ENCODE measurements at places on chromosomes 1 and 21.

DNA sequence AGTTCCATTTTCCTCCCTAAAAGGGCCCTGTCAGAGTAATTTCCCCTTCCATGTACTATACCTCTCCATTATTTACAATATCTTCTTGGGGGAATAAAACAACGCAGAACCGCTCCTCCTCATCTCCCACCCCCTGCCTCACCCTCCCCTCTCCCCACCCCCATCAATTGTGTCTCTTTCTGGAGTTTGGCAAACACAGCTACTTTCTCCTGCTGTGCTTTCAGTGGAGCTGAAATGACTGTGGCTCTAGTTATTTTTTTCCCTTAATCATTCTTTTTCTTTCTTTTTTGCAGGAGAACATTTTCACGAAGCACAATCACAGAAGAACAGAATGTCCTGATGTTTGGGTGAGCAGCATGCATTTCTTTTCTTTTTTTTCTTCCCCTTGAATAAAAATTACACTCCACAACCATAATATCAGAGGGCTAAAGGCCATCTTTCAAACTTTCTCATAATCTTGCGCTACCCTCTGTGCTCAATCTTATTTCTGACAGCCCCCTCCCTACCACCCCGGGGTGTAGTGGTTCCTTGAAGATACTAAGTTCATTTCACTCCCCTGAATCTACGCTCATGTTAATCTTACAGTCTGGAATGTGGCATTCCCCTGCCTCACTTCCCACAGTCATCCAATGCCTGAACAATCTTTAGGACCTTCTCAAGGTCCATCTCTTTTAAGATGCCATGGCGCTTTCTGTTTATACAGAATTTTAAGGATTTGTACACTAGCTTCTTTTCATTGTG lies 8.8 kb upstream of the PLXNA2 start:
- no peak for DNase-seq

DNA sequence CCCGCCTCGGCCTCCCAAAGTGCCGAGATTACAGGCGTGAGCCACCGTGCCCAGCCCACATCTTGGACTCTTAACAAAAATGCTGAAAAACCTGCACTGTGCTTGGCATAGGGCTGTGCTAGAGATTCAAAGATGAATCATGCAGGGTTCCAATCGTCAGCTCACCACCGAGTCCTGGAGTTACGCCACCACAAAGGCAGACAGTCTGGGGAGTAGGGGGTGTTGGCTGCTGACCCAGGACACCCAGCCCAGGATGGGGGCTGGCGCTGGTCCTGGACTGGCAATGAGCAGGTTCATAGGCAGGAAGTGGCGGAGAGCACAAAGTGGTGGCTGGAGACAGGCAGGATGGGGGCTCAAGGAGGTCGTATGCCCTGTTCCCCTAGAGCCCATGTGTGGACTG lies 16.0 kb downstream of the PSRC1 start:
- no peak for DNase-seq

DNA sequence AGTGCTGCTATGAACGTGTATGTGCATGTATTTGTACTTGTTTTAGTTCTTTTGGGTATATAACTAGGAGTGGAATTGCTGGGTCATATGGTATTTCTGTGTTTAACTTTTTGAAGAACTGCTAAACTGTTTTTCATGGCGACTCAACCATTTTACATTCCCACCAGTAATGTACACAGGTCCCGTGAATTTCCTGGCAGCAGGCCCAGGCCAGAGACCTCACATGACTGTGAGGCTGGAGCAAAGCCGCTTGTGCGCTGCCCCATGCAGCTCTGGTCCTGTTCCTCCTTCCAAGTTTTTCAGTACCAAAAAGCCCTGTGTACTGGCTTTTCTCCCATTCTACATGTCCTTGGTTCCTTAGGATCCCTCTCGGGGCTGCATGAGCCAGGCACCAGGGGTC lies 29.6 kb downstream of the ACOT11 start:
- DNase-seq = no peak

- no peak for DNase-seq
These were observed 78.7 kb upstream of the COG2 start for GRCh38 chr1:230563591-230563990.

- no peak for DNase-seq
These were observed 14.4 kb upstream of the ZFYVE9 start for GRCh38 chr1:52127181-52128180.

DNA sequence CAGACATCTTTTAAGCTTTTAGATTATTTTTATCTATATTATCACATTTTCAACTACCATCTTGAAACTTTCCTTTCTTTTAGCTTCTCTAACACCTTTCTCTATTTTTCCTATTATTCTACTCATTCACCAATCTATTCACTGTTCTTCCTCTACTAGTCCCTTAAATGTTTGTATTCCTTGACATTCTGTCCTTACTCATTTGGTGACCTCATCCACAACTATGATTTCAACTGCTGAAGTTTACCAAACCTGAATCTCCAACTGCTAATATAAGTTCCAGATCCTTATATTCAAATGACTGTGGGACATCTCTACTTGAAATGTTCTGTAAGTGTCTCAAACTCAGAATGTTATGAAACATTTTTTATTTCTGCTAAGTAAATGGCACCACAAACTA lies 49.2 kb downstream of the TUT4 start:
- no peak for DNase-seq

- no peak for DNase-seq
These were observed 13.7 kb upstream of the MIIP start for GRCh38 chr1:12005488-12006166.

DNA sequence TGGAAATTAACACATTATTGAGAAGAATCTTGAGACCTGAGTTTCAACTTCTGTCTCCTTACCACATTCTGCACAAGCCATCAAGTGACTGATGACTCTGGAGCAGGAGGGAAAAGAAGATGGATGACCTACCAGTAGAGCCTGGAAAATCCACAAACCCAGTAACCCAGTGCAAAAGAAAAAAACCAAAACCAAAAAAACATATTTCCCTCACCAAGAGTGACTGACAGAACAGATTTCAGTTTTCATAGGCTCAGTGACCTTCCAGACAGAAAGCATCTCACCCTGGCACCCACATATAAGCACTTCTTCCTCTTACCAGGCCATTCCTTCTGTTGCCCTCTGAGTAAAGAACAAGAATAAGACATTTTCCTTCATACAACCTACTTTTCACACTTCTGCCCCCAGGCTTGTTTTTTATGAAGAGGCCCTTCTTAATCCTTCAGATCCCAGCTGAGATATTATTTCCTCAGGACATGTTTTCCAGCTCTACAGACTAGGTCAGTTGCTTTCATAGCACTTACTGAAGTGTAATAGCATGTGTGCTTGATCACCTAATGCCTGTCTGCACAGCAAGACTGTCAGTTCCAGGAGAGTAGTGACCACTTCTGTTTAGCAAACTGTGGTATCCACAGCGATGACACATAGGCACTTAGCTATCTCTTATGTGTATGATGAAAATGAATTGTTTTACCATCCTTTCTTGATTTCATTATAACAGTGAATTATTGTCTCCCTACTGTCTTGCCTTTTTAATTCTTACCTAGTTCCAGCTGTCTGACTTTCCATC lies 4.0 kb downstream of the TSACC start:
- DNase-seq = no peak
